Activated naive CD4-positive, alpha-beta T cell treated with anti-CD3 and anti-CD28 coated beads, Interleukin-2, amount 10 ng/mL, durations not matched to agents 5 hours and 36 hours (primary cell): ENCODE measurements at places on chromosomes 11 and 22. TPM values are rescaled to one million over a fixed set of nuclear protein-coding genes. Genes with fewer than 3 reads are reported as not detected.

The IGHMBP2 gene
- 24.3 TPM for total RNA-seq

The SPA17 gene
- 2.9 TPM for total RNA-seq

The GRIA4 gene
- not detected for total RNA-seq

The ANAPC15 gene
- 74.3 TPM for total RNA-seq

The SMTNL1 gene
- not detected for total RNA-seq

The H19 gene
- total RNA-seq, result not detected

The NRXN2 gene
- 0.20 TPM for total RNA-seq

The AIFM3 gene
- total RNA-seq, result not detected
